Cortex of kidney (tissue), 1 donor: ENCODE measurements at places on chromosomes 12 and 14.

GRCh38 chr14:76741074-76741473, 20.2 kb upstream of the VASH1 start:
- no peak for DNase-seq

- DNase-seq: no peak
Measured at GRCh38 chr12:27504507-27504906, 19.5 kb upstream of the PPFIBP1 start.

GRCh38 chr14:68924186-68925158, 54.6 kb downstream of the ACTN1 start:
- no peak for DNase-seq

- no peak for DNase-seq
Measured at GRCh38 chr12:121069206-121069605, 30.2 kb upstream of the OASL start.

GRCh38 chr12:53578783-53579182, 47.4 kb downstream of the ATF7 start:
- DNase-seq: no peak

DNA sequence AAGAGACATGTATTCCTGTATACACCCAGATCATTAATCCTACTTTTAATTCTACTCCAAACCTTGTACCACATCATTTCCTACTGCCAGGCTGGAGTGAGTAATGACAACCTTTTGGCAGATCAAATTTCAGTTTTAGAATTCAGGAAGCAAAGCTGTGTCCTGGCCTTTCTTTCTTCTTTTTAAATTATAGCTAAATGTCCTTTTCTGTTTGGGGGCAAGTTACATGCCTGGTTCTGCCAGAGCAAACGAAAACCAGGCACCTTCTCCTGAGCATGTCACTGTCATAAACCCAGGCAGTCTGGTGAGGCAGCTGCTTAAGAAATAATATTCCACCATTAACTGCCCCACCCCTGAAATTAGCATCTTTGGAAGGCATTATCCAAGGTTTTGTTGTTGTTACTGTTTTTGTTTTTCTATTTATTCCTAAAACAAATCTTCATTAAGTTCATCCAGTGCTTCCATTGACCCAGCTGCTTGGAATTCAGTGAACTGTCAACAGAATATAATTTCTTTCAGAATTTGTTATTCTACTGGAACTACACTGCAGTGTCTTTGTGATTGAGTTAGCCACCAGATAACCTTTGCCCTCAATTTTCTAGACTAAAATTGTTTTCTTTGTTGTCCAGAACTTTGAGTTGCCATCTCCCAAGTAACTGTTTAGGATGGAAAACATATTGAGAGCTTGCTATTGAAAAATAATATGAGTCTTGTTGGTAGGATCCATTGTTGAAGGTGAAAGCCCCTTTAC, 33.2 kb downstream of the SAMD4A start:
- no peak for DNase-seq

GRCh38 chr12:131335456-131335855, 375.4 kb upstream of the SFSWAP start:
- no peak for DNase-seq

GRCh38 chr12:107822356-107822755, 47.9 kb downstream of the ASCL4 start:
- no peak for DNase-seq

DNA sequence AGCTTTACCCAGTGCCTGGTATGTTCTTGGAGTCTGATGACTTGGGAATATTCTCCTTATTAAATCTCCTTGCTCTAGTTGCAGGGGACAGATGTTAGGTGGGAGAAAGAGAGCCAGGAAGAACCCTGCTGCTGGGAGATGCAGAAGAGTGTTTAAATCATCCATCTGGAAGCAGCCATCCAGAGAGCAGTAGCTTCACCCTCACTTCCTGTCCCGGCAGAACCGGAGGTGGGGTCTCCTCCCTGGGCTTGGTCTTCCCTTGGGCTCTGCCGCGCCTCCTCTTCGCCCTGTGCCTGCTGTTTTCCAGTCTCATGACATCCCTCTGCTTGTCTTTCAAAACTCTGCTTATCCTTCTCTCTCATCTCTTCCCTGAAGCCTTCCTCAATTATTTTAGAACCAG, 15.5 kb downstream of the B4GALNT3 start:
- DNase-seq: no peak

GRCh38 chr12:69918287-69918686, 93.3 kb downstream of the MYRFL start:
- no peak for DNase-seq

DNA sequence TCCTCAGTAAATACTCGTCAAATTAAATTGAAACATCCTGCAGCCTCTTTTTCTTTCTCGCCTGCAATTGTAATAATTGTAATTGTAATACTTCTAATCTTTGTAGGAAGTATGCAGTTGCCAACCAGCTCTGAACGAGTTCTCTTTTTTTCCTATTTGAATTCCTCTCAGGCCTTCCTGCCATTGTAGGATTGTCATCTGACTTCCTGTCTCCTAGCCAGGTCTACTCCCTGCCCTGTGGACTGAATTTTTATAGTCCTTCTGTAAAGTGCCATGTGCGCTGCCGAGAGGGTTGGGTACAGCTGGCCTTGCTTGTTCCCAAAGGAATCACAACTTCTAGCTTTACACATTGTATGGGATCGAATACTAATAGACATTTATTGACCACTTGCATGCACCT, 183.3 kb downstream of the SSPN start:
- no peak for DNase-seq
